CD4-positive, alpha-beta T cell treated with Interleukin-15 for 1 hour (primary cell): ENCODE measurements at places on chromosomes 2 and 18.

DNA sequence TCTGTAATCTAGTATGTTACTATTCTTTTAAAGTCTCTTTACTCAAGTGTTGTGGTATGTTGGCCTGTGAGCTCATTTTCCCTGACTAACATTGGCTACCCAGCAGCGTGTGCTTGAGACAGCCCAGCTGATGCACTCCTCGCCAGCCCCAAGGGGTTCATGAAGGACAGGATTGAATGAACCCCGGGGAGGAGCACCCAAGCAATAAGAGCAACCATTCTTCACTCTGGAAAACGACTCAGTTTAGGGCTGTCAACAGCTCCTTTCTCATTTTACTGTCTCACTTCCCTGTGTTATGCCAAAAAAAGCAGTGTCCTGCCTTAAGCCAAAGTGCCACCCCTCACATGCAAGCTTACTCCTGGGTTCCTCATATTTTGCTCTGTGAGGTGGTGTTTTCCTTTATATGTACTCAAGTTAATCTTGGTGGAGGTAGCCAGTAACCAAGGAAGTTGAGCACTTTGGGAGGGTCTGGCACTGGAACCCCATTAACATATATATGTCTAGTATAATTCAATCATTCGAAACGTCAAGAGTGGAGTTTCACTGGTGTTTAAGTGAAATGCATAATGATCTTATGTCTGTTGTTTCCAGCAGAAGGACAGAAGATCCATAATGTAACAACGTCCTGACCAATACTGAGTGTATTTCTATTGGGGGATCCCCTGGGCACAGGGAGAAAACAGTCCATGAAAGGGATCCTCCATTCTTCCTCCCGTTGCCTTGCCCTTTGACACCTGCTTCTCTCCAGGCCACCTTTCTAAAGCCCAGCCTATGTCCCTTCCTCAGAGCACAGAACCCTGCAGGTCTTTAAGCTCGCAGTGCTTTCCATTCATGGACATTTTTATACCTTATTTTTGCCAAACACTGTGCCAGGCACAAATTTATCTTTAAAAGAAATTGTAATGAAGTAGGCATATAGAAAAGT, 43.2 kb downstream of the ATIC start:
- no peak for DNase-seq

DNA sequence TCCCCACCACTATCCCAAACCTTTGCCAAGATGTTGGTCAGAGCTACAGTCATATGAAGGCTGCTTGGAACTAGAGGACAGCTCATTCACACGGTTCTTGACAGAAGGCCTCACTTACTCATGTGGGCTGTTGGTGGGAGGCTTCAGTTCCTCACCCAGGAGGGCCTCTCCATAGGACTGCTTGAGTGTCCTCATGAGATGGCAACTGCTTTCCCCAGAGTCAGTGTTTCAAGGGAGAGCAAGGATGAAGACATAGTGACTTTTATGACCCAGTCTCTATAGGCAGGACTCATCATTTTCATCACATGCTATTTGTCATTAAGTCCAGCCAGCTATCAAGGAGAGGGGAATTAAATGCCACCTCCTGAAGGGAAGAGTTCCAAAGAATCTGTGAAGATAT, 33.4 kb upstream of the OLA1 start:
- no peak for DNase-seq

DNA sequence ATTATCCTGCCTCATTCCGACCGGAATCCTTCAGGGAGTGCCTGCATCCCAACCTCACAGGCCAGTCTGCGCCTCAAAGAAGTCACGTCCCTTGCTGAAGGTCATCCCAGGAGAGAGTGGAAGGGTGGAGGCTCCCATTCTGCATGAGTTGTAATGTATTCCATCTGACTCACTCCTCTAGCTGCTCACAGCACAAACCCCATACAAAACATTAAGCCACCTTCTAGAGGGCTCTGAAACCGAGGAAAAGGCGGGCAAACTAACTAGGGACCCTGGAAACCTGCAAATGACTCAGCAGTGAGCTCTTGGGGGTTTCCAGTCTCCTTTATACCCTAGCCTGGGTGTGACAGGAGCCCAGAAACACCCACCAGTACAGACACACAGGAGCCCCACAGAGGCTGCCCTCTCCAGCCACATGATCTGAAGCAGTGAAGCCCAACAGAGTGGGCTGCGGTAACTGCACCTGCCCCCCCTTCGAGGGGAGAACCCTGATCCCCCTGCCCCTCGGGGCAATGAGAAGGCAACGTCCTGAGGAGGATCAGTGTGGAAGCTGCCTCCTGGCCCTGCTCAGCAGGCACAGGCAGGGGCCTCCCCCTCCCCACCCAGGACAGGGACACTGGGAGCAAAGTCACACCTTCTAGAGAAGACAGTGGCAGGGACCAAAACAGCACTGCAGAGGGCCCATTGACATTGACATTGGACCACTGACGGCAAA, 69.3 kb upstream of the SNTG2 start:
- DNase-seq = no peak

DNA sequence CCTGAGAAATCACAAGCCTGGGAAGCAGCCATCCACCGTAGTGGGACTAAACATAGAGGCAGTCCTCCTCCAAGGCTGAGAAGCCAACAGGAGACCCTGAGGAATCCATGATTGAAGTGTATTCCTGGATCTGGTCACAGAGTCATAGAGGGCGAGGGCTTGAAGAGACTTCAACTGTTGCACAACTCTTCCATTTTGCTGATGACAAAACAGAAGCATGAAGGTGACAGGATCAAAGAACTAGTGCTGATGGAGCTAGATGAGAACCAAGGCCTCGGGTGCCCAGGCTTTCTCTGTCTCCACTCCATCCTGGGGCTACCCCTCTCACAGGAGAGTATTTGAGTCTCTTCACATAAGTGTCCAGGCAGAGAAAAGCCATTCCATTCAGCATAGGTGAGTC, 30.1 kb upstream of the RAB27B start:
- DNase-seq = no peak

- no peak for DNase-seq
Observed at GRCh38 chr18:43786893-43787292, 509.6 kb upstream of the SYT4 start.
